Hindlimb muscle (tissue), 1 donor: ENCODE measurements at places on chromosomes 11 and 22.
A peak's percentile ranks its signal among the peaks of the same experiment; 100 is the strongest.

GRCh38 chr22:37043828-37044538, 7.6 kb upstream of the KCTD17 start:
- DNase-seq, result peak; percentile 29

DNA sequence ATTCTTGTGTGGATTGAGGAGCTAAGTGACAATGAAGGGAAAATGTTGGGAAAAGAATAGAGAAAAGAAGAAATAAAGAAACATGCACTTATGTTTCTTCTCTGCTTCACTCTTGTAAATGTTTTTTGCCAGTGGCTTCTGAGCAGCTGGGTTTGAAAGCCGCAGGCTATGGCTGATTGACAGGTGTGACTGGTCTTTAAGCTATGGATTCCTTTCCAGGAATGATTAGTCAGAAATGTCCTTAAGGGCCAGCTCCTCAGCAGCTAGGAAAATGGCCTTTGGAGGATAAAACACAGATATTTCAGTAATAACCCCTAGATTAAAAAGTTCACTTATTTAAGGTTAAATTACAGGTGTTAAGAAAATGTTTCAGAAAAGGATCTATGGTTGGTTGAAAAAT, 6.5 kb upstream of the USP28 start:
- DNase-seq, result no peak

- DNase-seq, result peak; percentile 57
Observed at GRCh38 chr11:129117595-129118350, 74.4 kb downstream of the ARHGAP32 start.

DNA sequence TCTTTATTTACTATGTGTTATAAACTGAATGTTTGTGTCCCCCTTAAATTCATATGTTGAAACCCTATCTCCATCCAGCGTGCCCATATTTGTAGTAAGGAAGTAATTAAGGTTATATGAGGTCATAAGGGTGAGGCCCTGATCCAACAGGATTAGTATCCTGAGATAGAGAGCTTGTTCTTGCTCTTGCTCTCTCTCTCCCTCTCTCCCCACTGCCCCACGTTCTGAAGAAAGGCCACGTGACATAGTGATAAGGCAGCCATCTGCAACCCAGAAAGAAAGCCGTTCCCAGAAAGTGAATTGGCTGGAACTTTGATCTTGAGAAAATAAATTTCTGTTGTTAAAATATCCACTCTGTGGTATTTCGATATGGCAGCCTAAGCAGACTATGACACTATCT, 212.5 kb downstream of the SWAP70 start:
- no peak for DNase-seq

DNA sequence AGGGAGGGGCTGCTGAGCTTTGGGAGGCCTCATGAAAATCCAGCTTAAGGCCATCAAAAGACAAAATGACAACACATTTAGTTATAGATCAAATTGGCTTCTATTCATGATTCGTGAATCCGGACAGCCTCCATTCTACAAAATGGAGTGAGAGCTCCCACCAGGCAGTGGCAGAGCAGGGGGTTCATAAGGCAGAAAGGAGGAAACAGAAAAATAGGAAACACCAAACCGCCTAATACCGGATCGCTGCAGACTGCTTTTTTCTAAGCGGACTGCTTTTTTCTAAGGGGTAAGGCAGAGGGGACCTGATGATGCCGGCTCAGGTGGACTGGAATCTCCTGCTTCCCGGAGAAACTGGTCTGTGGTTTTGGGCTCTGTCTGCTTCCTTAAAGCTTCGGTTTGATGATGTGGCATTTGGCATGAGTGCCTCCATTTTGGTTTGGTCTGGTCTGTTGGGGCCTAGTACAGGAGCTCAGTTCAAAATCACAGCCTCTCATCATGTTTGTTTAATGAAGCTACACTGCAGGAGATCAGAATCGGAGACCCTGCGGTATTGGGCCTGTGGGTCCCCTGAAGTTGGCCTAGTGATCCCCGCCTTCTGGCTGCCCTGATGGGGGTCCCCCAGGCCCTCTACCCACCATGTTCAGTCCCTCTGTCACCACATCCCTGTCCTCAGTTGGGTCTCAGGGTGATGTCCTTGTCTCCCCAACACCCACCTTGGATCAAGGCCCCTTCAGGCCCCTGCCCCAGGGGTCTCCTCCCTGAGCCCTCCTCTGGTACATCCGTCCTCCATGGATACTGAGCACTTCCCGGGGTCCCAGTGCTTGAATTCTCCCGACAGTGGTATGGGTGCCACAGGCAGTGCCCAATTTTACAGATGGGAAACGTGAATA, 1.2 kb downstream of the ALDH3B1 start:
- DNase-seq, result no peak

DNA sequence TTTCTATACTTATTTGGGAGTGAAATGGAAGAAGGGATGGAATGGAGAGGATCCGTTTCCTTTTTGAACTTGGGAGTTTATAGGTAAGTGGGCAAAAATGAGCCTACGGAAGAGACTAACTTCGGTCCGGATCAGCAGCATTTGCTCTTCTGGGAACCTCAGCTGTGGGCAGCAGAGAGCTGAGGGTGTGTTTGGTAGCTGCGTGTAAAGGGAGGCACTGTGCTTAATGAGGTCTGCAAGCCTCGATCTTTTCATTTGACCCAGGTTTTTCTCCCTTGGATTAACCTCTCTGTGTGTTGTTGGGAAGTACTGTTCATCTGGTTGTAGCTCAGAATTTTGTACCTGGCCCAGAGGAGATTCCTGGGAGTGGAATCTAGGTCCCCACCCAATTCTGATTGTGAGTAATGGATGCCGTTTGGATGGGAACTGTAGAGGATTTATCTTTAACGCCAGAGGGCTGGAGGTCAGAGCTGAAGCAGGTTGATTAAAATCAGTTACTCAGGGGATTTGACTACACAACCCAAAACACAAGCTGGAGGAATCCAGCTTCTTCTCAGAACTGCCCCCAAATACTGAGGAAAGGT, 201.6 kb upstream of the SORL1-AS1 start:
- DNase-seq, result no peak

- DNase-seq, result no peak
Observed at GRCh38 chr22:37186228-37186996, 1.6 kb downstream of the C1QTNF6 start.

- no peak for DNase-seq
Observed at GRCh38 chr22:25845985-25846745, 104.2 kb downstream of the MYO18B start.

GRCh38 chr11:114061681-114062049, 2.2 kb downstream of the ZBTB16 start:
- DNase-seq, result no peak

DNA sequence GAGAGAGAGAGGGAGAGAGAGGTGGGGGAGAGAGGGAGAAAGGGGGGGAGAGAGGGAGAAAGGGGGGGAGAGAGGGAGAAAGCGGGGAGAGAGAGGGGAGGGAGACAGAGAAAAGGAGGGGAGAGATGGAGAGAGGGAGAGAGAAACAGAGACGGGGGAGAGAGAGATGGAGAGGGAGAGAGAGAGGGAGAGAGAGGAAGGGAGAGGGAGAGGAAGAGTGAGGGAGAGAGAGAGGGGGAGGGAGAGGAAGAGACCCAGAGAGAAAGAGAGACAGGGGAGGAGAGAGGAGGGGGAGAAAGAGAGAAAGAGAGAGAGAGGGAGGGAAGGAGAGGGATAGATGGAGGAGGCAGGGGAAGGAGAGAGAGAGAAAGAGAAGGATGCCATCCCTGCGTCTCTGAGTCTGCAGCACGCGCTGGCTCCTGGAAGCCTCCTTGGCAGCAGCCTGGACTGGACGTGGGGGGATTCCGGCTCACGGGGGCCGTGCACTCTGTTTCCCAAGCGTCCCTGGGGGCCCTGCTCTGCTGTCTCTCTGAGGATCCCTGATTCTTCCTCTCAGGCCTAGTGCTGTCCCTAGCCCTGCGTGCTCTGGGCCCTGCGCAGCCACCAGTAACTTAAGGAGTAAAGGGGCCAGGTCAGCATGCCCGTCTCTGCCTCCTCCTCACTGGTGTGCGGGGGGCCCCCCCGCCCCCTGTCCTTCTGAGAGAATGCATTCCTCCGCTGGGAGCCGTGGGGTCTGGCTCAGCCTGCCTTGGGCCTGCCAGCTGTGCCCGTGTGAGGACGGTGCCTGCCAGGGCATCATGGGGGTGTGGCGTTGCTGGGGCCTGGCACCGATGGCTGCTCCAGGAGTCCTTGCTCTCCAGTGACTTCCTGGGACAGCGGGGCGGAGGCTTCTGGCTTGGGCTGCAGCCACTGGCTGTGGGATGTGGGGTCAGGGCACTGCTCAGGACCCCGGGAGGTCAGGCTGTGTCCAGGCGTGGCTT, 429.5 kb downstream of the TBC1D22A start:
- DNase-seq, result no peak

DNA sequence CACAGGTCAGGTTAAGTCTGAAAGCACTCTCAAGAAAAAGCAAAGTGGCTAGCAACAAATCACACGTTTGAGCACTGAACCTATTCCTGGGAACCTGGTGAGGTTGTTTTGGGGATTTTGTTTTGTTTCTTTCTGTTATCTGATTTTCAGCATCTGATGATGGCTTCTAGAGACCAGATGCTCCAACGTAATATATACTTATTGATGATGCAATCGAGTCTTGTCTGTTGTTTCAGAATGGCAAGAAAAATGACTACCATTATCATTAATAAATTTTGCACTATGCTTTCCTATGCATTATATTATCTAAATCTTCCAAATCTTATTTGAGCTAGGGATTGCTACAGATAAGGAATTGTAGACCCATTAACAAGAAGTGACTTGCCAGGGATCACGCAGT, 312.3 kb upstream of the FAT3 start:
- no peak for DNase-seq

DNA sequence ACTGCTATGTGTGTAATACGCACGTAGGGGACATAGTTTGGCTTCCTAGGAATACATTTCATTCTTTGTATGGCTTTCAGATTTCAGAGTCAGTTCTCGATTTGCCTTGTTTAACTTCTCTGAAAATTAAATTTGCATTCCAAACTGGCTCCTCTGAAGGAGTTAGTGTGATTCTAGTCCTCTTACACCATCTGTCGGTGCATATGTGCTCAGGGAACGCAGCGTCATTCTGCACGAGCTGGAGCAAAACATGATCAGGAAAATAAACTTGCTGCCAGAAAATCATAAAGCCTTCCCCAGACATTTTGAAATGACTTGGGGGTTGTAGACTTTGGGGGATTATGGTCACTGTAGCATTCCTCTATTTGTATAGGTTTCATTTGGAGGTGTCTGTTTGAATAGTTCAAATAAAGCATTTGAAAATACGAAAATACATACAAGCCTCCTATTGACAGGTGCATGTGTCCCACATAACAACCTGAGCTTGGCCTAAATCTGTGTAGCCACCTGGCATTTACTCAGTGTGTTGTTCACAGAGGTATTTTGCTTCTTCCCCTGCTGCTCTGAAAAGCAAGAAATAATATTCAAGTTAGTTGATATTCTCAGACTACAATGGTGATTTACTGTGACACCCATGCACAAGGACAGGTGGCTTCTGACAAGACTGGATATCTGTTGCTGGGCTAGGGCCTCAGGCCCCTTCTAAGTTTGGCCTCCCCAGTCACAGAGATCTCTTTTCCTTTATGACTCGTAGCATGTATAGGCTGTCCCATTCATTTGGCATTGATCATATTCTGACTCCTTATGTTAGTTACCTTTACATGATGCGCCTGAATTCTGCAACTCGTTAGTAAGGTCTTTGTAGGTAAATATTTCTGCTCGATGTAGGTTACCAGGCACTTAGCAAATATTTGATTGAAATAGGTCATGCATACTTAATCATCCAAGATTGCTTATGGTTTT, 81.6 kb upstream of the SORL1-AS1 start:
- peak; percentile 42 for DNase-seq

DNA sequence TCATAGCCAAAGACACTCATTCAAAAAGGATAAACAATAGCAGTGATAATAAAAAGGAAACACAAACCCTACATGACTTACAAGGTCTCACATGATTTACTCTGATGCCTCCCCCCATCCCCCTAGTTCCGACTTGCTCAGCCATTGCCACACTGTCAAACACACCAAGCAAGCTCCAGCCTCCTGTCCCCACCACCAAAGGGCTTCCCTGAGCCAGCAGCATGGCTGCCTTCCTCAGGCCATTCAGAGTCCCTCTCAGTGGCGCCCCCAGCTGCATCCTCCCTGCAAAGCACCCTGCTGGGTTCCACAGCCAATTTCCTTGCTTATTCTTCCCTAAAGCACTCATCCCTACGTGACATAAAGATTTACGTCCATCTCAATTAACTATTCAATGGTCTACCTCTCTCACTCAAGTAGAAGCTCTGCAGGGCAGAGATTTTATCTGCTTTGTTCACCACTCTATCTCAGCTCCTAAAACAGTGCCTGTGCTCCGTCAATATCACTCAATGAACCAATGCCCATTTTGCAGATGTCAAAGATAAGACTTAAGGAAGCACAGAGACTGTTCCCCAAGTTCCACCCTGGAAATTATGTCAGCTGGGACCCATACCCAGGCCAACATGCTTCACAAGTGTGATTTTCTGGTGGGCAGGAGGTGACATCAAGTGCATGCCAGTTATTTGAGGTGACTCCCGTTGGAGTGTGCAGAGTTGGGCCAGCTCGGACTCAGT, 106.9 kb downstream of the SYN3 start:
- no peak for DNase-seq

DNA sequence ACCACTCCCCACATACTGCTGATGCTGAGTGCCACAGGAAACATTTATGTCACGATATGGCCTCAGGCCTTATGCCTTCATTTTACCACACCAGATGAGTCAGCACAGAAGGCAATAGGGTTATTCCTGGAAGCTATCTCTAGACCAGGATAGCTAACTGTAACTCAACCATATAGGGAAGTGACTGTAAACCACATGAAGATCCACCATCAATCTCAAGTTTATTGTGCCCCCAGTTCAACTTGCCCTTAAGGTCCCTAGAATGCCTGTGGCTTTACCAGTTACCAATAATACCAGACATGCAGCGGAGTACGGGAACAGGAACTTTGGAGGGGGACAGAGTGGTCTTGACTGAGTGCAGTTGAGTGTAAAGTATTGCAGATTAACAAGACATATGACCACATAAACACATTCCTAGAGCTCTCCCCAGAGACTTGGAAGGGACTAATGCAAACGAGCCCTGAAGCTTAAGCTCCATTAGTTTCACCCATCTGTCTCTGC, 180.9 kb downstream of the KIF18A start:
- no peak for DNase-seq

DNA sequence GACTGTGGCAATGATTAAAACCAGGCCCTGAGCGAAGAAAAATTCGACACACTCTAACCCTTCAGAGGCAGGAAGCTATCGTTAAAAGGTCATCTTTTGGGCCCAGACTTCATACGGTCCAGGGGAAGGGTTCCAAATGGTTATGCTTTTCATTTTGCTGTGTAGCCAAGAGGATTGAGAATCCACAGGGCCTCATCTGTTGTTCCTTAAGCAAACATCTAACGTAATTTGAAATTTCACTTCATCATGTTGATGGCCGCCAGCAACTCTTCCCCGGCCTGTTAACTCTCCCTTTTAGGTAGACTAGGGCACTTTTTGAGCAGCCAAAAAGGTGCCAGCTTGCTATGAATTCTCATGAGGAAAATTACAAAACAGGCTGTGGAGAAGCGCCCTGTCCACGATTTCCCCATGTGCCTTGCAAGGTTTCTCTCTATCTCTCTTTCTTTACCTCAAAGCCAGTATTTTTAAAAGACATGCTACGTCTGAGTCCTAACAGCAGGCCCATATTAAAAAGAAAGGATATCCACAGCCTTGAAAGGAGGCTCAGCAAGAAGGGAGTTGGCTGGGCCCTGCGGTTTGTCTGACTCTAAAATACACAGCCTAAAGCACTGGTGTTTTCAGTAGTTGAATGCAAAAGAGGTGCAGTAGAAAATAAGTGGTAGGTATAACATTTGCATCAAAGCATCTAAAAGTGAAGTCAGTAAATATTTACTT, 356.3 kb upstream of the NARS2 start:
- DNase-seq, result no peak

GRCh38 chr11:124302347-124303125, 11.2 kb downstream of the OR8D1 start:
- no peak for DNase-seq

- no peak for DNase-seq
Observed at GRCh38 chr11:127247261-127247851, 246.8 kb upstream of the KIRREL3 start.
